ENCODE measurements at places on chromosomes 2 and 18.

- DNase-seq, result no peak
These were observed 8.7 kb upstream of the IMPA2 start for GRCh38 chr18:11972371-11973174.

GRCh38 chr18:34808389-34808788 lies 98.3 kb downstream of the DTNA start:
- no peak for DNase-seq

DNA sequence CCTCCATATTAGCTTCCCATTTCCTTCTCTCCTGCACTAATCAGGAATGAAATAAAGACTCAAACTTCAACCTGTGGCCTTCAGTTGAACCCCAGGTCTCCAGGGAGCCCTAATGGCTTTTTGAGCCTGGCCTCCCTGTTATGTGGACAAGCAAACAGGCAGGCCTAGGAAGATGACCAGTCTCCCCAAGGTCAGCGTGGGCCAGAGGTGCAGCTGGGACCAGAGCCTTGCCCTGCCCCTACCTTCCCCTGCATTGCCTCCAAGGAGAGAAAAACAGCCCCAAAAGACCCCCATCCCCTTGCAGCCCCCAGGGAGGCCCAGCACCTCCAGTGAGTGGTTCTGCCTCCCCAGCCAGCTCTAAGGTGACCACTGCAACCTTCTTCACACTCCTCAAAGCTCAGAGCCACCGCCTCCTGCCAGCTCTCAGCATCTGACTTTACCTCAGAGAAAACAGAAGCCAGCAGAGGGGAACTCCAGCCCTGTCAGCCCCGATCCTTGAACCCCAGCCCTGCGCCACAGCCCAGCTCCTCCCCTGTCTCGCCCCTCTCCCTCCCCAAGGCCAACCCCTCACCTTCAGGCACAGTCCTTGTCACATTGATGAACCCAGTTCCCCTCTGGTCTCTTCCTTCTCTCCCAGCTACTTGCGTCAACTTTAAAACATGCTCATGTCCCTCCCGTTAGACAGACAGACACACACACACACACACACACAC lies 59.5 kb upstream of the ID2 start:
- DNase-seq, result no peak

DNA sequence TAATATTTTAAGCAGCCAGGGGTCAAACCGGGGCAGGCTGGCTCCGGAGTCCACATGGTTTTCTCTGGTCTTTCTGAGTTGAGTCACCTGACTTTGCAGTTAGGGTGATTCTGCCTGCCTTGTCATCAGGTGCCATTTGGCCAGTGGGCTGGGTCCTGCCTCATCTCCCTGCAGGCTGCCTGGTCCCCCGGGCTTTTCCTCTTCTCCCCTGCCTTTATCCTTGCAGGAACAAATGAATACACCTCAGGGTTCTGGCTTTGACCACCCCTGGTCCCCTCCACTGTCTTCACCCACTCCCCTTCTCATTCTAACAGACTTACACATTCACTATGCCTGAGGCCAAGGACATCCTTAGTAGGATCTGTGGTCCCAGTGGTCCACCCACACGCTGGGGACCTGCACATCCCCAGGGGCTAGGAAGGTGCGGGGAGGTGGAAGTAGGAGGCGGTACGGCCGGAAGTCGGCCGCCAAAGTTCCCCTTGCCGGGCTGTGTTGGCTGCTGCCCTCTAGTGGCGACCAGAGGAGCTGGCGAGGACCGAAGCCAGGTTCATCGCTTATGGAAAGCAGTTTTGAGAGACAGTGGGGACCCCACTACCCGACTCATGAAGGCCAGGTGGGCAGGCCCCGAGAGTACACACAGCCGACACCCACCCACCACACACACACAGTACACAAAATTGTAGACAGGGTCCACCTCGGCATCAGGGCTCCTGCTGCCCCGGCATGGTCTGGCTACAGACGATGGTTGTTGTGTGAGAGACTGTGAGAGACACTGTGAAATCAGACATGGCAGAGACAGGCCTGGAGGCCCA lies 6.3 kb upstream of the TEX261 start:
- DNase-seq, result peak; percentile 74

DNA sequence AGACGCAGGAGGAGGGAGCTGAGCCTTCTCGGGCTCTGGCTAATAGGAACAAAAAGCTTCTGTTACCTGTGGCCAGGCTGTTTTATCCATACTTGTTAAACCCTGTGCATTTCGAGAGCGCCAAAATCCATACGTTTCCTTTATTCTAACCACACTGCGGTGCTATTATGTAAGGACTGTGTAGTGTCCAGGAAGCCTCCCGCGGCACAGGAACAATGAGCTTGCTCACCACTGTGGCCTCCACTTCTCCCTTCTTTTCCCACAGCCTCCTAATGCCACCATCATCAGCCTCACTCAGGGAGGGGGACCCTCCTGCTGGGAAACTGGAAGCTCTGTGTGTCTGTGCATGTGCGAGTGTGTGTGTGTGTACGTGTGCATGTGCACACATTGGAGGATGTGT lies 268.5 kb downstream of the HAUS1 start:
- no peak for DNase-seq
